Neural crest cell (in vitro differentiated cells): ENCODE measurements at places on chromosomes 2 and 18. TPM values are rescaled to one million over a fixed set of nuclear protein-coding genes. Genes with fewer than 3 reads are reported as not detected.

ZNF532 gene
- total RNA-seq: 171 and 180 TPM in 2 replicates

PRSS56 gene
- total RNA-seq: 52.4 and 54.2 TPM in 2 replicates

SLC11A1 gene
- 0.09 TPM in 1 of 2 replicates, not detected in the other for total RNA-seq

B3GNT7 gene
- total RNA-seq: 0.61 and 0.79 TPM in 2 replicates

FRZB gene
- total RNA-seq: 32.9 and 33.4 TPM in 2 replicates

UBR3 gene
- total RNA-seq: 29.5 and 30.2 TPM in 2 replicates

C2orf74 gene
- total RNA-seq: 9.0 and 10.0 TPM in 2 replicates
